Fibroblast of skin of right quadriceps (primary cell): ENCODE measurements at places on chromosomes 12 and 14.

DNA sequence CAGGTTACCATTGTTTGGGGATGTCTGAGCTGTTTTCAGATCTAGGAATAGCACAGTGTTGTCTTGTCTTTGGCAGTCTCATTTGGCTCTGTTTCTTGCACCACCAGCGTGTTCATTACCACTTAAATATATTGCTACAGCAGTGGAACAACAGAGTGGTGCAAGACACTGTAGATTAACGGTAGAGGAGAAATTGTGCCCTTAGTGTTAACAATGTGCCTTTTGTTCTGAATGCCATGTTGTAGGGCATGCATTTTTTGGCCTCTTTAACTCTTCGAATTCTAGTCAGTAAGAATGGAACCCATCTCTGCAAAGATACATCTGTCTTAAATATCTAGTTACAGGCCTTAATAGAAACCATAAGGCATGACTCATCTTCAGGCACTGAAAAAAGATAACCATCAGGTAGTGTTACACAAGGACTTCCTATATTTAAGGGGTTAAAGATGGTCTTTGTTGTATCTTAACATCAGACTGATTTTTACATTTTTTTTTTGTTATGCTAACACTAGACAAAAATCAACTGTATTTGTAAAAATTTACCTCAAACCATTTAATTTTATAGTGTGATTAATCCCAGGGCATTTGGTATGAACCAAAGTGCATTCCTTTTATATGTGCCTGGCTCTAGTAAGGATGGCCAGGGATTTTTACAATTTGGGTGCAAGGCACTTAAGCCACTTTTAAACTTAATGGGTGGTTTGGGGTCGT, 12.9 kb downstream of the DYRK2 start:
- peak; percentile 93 for DNase-seq

GRCh38 chr12:53820514-53821306, 68.9 kb upstream of the CISTR start:
- DNase-seq, result peak; percentile 32

- DNase-seq, result peak; percentile 71
These were observed 4.1 kb downstream of the CD163L1 start for GRCh38 chr12:7439579-7440505.

- no peak for DNase-seq
These were observed 20.4 kb downstream of the CCDC88C start for GRCh38 chr14:91396959-91397815.

GRCh38 chr12:108335349-108336119, 3.6 kb downstream of the CMKLR1 start:
- no peak for DNase-seq

DNA sequence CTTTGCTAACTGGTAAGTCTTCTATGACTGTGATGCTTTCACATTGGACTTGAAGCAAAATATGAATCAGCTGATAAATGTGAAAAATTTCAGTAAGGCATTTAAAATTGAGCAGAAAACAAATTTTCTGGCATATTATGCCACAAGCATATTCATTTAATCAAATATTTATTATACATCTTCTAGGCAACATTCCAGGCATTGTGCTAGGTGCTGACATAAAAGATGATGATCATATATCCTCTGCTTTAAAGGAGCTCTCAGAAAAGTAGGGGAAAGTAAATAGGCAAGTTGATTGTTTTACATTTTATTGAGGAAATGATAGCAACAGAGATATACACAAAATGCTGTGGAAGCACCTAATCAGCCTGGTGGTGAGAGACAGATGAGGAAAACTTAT, 248.9 kb downstream of the SLC16A7 start:
- DNase-seq, result peak; percentile 42

- no peak for DNase-seq
These were observed 16.0 kb upstream of the TRAF3 start for GRCh38 chr14:102761206-102761605.

- DNase-seq, result peak; percentile 52
These were observed 37.1 kb upstream of the PELI2 start for GRCh38 chr14:56081139-56081538.

DNA sequence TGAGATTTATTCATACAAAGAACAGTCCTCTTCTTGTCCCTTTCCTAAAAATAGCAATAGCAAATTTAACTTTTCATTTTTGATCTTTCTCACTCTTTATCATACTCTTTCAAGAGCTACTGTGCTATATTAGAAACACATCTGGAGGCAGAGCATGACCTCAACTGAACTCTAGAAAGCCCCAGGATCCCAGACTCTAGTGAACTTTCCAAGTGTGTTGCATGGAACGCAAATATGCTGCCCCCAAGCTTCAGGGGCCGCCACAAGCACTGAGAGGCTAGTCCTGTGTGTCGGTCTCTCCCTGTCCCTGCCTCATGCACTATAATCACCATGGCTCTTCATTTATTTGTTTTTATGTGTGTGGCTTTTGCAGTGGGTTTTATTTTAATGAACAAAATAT, 38.7 kb upstream of the ZNF641 start:
- DNase-seq, result no peak

DNA sequence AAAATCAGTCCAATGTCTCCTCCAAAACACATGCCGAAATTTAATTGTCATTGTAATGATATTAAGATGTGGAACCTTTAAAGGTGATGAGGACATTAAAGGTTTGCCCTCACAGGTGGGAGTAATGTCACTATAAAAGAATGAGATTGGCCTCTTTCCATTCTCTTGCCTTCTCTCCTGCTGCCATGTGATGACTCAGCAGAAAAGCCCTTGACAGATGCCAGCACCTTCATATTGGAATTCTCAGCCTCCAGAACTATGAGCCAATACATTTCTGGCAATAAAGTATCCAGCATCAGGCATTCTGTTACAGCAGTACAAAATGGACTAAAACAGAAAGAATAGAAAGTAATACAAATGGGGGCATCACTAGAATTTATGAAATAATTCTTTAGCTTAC, 609.7 kb downstream of the SLC16A7 start:
- DNase-seq, result peak; percentile 70

DNA sequence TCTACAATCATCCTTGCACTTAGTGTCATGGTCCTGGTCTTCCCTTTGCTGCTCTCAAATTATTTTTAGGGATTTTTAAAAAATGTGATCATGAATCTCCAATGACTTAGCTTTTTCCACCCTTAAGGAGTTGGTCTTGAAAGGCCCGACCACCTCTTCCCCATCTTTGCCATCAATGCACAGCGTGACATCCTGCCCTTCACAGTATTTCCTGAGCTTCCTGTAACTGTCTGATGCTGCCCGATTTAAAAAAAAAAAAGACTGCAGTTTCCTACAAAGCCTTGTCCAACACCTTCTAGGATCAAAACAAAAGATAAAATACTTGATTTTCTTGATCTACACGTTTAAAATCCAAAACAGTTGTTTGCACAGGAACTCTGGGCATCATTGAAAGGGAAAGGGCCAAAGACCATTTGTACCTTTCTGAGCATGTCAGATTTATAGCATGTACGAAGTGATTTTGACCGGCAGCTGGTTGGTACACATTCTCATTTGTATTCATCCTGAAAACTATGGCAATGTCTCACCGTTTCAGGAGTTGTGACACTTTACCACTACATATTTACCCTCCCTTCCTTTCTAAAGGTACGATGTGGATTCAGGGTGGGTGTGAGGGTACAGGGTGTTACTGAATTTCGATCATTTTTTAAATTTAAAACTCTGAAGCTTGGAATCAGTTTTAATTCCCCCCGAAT, 7.4 kb upstream of the ELK3 start:
- no peak for DNase-seq

- no peak for DNase-seq
These were observed 12.7 kb downstream of the SCYL2 start for GRCh38 chr12:100279607-100280244.

DNA sequence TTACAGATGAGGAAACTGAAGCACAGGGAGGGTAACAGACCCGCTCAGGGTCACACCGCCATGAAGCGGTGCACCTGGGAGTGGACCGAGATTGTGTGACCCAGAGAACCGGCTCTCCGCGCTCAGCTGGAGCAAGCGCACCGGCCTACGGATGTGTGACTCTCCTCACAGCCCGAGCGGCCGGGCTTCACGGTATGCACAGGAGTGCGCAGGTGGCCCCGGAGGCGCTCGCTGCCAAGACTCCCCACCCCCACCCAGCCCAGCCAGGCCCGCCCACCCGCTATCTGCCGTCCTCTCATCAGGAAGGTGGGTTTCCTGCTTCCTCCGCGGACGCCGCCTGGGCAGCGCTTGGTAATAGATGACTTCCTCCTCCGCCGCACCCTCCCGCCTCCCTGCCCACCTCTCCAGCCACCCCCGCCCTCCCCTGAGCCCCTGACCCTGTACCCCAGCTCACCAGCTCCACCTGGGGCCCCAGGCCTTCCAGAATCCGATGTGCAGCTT, 110.7 kb downstream of the NCOR2 start:
- no peak for DNase-seq

DNA sequence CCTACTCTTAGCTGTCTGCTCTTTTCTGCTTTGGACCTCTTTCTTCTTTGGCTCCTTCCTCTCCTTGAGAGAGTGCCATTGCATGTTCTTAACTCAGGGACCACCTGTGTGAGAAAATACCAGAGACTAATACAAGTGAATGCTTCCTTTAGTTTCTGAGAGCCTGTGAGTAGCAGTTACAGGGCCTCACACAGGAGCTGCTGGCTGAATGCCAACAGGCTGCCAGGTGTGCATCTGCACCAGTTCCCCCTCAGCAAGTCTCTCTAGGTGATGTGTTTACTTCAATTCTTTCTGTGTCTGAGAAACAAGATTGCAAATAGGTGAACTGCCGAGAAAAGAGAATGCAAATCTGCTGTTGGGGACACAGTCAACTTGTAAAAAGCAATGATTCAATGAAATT, 108.2 kb downstream of the STXBP6 start:
- no peak for DNase-seq

- DNase-seq, result no peak
These were observed 50.7 kb downstream of the TMTC1 start for GRCh38 chr12:29733060-29733459.

DNA sequence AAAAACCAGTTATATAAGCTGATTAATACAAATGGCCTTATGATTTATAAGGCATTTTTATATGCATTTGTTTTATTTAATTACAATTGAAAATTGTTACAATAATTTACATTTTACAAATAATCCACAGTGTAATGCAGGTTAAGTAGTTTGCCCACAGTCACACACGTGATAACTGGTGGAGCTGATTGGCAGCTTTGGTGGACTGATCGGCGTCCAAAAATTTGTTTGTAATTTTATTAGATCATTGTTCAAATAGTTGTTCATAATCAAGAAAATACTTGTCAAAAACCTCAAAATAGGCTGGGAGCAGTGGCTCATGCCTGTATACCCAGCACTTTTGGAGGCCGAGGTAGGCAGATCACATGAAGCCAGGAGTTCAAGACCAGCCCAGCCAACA, 59.7 kb downstream of the AEBP2 start:
- DNase-seq, result no peak

GRCh38 chr14:74824997-74825396, 50.9 kb downstream of the PROX2 start:
- DNase-seq, result peak; percentile 65

DNA sequence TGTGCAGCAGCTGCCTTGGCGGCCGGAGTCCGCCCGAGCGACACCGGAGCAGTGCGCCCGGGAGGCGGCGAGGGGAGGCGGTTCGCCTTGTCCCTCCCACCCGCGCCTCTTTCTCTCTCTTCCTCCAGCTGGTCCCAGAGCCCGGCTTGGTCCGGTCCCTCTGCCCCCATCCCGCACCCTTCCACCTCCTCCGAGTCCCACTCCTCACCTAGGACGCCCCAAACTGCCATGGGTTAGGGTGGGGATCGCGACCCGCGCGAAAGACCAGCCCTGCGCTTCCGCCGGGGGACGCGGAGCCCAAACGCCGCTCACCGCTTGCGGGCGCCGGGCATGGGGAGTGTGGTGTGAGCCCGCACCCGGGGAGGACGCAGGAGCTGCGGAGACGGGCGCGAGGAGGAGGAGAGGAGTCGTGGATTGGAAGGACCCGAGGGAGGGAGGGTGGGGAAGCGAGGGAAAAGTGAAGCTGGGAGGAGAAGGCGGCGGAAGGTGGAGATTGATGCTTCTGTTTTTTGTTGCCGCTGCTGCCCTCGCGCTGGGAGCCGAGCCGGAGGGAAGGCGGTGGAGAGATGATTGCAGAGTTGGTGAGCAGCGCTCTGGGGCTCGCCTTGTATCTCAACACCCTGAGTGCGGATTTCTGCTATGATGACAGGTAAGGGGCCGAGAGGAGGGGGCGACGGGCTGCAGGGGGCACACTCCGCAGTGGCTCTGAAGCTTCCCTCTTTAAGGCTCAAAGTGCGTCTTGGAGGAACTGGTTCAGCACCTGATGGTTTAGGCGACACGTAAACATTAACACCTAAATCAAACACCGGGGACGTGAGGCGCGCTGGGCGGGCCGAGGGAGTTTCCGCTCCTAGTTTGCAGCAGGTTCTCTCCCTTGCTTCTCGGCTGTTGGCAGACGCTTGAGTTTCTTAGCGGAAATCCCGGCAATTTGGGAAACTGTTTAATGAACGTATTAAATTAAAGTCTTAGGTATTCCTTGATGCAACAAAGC, 610 bp downstream of the TMTC2 start:
- peak; percentile 22 for DNase-seq

DNA sequence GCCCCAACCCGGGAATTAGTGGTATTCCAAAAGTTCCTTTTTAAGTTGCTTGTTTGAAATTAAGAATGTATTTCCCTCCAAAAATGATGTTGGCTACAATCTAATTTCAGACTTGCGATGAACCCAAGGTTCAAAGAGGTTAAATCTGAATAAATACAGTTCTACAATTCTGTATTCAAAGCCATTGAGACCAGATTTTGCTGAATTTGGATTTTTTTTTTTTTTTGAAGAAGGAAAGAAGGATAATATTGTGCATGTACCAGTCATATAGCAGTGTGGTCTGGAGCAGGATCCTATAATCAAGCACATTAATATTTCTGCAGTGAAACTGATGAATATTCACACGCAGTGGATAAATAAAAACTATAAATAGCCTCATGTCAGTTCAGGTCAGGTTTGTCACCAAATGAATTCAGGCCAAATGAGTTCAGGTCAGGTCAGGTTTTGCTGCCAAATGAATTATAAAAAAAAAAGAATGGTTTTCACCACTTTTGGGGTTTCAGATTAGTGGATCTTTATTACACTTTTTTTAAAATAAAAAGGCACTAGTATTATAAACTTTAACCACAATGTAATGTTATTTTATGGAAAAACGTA, 69.5 kb downstream of the CRADD start:
- no peak for DNase-seq

DNA sequence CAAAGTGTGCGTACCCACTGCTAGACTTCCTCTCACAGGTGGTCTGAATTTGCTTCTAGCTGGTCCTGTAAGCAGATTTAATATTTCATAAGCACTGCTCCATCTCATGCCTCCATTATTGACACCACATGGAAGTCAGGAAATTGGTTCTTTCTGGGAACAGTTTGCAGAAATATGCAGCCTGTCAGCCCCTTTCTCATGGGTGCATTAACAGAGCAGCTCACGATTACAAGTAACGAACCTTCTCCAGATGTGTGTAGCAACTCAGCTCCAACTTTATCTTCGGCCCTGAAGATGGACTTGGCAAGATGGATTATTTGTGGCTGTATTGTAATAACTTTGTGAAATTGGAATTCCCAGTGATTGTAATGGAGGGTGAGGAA, 214.5 kb upstream of the DDHD1 start:
- DNase-seq, result peak; percentile 88
